ENCODE measurements at places on chromosomes 2 and 18. TPM values are rescaled to one million over a fixed set of nuclear protein-coding genes. Genes with fewer than 3 reads are reported as not detected.
A peak's percentile ranks its signal among the peaks of the same experiment; 100 is the strongest.

OTOS gene
- not detected for total RNA-seq

PTPRN gene
- not detected for total RNA-seq

OTOF gene
- not detected for total RNA-seq

HOXD13 gene
- not detected for total RNA-seq

PRSS56 gene
- total RNA-seq: not detected

KCNJ3 gene
- total RNA-seq: not detected

LRP1B gene
- total RNA-seq: 0.30 TPM

AGAP1 gene
- 45.1 TPM for total RNA-seq

MARS2 gene
- total RNA-seq: 4.4 TPM

ALPI gene
- total RNA-seq: not detected

CPO gene
- not detected for total RNA-seq

CHN1 gene
- 8.9 TPM for total RNA-seq

CYS1 gene
- total RNA-seq: 3.6 TPM

CAB39 gene
- total RNA-seq: 75.6 TPM

MEP1B gene
- total RNA-seq: not detected

LBH gene
- total RNA-seq: 82.8 TPM

MROH2A gene
- not detected for total RNA-seq

UCN gene
- 5.0 TPM for total RNA-seq

GRCh38 chr2:196166876-196167275 lies 4.5 kb downstream of the STK17B start:
- no peak for DNase-seq

GRCh38 chr2:46825231-46825938 lies 90.2 kb downstream of the MCFD2 start:
- no peak for DNase-seq

- DNase-seq: no peak
Observed at GRCh38 chr18:14942275-14942674, 194.3 kb downstream of the ANKRD30B start.

DNA sequence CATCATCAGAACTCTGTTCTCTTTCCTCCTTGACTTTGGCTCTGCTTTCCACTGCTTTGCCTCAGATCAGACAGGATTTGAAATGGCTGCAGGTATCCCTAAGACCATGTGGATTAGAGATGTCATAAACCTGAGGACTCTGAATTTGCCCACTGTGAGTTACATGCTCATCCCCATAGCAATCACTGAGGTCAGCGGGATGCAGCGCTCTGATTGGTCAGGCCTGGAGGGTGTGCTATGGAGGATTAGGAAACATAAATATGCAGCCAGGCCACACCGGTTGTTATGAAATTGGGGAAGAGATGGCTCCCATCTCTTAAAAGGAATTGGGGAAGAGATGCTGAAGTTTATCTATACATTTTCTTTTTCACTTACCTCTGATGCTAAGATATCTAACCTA lies 73.7 kb upstream of the DNAJC10 start:
- DNase-seq: no peak

- no peak for DNase-seq
Observed at GRCh38 chr2:44596537-44597320, 235.0 kb downstream of the CAMKMT start.

GRCh38 chr2:120775194-120775593 lies 39.5 kb downstream of the GLI2 start:
- DNase-seq: no peak

GRCh38 chr18:11004294-11004693 lies 145.1 kb downstream of the PIEZO2 start:
- no peak for DNase-seq

GRCh38 chr2:181484851-181485637 lies 27.9 kb downstream of the ITGA4 start:
- DNase-seq: no peak

- no peak for DNase-seq
Observed at GRCh38 chr2:240463866-240464481, 28.5 kb downstream of the GPC1 start.

DNA sequence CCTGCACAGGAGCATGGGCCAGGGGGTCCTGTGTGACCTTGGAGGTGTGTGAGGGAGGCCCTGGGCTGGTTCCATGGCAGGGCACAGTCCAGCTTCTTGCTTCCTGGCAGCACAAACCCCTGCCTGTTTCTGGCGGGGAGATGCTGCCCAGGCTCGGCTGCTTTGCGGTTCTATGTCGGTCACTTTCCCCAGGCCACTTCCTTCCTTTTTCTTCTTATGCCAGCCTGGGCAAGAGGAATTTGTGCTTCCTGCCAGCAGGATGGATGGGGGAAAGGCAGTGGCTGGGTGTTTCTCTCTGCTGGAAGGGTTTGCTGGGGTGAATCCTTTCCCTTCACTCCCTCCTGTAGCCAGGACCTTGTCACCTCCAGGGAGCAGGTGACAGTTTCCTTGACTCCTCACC lies 24.3 kb downstream of the ASAP2 start:
- DNase-seq: no peak

GRCh38 chr2:48265169-48266030 lies 264.6 kb upstream of the STON1 start:
- DNase-seq: no peak

DNA sequence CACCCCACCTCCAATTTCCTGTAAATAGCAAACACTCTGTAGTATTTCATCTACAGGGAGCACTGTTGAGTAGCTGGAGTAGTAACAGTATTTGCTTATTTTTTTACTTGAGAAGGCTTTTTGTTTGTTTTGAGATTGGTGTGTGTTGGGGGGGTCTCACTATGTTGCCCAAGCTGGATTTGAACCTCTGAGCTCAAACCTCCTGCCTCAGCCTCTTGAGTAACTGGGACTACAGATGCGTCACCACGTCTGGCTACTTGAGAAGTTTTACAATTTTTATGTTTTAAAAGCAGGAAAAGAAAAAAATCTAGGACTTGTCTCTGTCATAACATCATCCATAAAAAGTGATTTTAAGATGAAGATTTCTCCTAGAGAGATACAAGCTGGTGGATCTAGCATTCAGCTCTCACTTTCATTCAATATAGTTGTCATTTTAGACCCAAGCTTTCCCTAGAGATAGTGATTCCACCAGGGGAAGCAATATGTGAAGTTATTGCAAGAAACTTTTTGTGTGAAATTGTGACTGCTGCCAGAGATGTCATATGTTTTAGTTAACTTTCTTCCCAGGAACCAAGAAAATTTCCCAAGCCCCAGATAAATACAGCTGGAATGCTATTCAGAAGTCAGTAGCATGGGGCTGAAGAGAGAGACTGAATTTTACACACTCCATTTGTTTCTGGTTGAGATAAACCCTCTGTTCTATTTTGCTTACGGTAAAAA lies 60.2 kb upstream of the MAP4K3 start:
- DNase-seq: no peak

DNA sequence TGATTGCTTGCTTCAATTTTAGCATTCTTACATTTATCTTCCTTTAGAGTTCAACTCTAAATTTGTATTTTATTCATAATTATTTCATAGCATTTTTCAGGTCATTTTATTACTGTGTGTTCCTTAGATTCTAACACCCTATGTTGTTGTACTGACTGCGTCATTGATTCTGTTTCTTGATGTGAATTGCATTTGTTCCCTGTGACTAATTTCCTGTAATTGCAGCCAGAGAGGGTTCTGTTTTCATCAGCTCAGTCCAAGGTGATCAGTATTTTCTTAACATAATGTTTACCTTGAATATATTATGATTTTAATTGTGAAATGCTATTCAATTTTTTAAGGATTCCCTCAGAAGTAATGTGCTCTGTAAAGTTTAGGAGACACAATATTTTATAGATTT lies 970.2 kb upstream of the PIK3C3 start:
- no peak for DNase-seq

DNA sequence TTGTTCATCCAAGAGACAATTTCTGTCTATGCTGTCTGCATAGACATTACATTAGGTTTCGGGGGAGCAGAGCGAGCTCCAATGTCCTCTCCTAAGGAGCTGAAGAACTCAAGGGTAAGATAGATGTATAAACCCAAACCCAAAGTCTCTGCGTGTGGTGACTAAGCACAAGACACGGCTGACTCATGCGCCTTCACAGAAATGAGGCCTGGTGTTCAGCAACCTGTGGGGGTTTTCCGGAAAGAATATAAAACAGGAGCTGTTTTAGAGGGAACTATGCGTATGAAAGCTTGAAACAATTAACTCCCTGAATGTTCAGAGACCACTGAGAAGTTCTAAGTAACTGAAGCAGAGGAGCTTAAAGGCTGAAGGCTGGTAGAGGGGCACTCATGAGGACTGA lies 154.7 kb downstream of the SOX11 start:
- DNase-seq: no peak

DNA sequence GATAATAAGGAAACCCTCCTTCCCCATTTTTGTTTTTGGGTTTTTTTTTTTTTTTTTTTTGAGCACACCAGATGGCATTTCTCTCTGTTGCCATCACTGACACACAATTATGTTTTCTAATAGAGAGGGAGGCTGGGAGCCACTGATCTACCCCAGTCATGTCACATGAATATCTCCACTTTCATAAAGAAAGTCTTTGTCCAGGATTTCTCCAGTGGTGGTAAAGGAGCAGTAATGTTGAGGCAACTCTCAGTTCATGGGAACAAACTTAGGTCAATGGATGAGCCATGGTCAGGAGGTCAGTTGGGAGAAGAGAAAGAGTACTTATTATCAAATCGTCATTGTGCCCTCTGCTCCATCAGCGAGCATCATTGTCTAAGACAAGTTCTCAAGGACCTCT lies 603.7 kb downstream of the ARHGAP15 start:
- no peak for DNase-seq

- DNase-seq: no peak
Observed at GRCh38 chr2:12035029-12035720, 288.7 kb downstream of the LPIN1 start.

GRCh38 chr18:56003720-56004088 lies 415.7 kb upstream of the TCF4 start:
- no peak for DNase-seq

- DNase-seq: no peak
Observed at GRCh38 chr2:197281421-197281820, 29.2 kb downstream of the ANKRD44 start.

GRCh38 chr18:58117786-58118403 lies 73.9 kb downstream of the NEDD4L start:
- no peak for DNase-seq

GRCh38 chr18:65659312-65659711 lies 91.5 kb upstream of the CDH7 start:
- no peak for DNase-seq

GRCh38 chr2:227608561-227609338 lies 5.9 kb downstream of the SCYGR3 start:
- no peak for DNase-seq

GRCh38 chr2:30714811-30715709 lies 92.2 kb downstream of the CAPN13 start:
- no peak for DNase-seq

GRCh38 chr2:238920601-238921001 lies 72.7 kb downstream of the TWIST2 start:
- no peak for DNase-seq

DNA sequence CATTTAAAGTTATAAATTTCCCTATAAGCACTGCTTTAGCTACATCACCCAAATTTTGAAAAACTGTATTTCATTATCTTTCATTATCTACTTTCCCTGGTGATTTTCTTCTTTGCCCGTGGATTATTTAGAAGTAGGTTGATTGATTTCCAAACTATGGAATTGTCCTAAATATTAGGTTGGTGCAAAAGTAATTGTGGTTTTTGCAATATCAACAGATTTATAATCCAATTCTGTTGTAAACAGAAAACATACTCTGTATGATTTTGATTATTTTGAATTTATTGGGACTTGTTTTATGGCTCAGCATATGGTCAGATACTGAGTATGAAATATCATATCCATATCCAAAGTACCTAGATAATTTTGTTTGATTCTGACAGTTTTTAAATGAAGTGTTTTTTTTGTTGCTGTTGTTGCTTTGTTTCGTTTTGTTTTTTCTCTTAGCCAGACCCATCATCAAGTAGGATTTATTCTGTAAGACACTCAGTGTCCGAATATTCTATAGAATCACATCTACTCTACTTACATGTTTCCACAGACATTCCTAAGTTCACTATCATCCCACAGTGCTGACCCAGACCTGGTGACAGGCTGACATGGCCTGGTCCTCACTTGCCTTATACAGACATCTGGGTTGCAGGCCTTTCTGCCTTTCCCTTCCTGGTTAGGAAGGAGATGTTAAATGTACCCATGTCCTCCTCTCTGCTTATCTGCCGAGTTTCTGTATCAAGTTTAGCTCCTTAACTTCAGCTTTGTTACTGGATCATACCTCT lies 2.1 kb upstream of the TRABD2A start:
- DNase-seq: no peak

- no peak for DNase-seq
Observed at GRCh38 chr18:30432349-30432748, 610.2 kb downstream of the DSC3 start.

- DNase-seq: peak; percentile 78
Observed at GRCh38 chr18:50560681-50561629, 1.1 kb downstream of the MAPK4 start.

- no peak for DNase-seq
Observed at GRCh38 chr2:32901313-32901712, 45.4 kb upstream of the LTBP1 start.

GRCh38 chr2:27806311-27807059 lies 35.0 kb downstream of the MRPL33 start:
- DNase-seq: no peak

- DNase-seq: no peak
Observed at GRCh38 chr2:105919191-105919811, 174.6 kb downstream of the NCK2 start.

- no peak for DNase-seq
Observed at GRCh38 chr2:85511008-85511811, 27.8 kb upstream of the MAT2A start.

All from upper lobe of left lung (tissue), 6 donors.